Inflammatory macrophage (primary cell): ENCODE measurements at places on chromosomes 11 and 22.
A peak's percentile ranks its signal among the peaks of the same experiment; 100 is the strongest.

- DNase-seq = no peak
Observed at GRCh38 chr22:36317658-36318271, 64.8 kb downstream of the APOL1 start.

GRCh38 chr11:34354782-34355181 is 3.0 kb downstream of the ABTB2 start:
- no peak for DNase-seq

- DNase-seq = no peak
Observed at GRCh38 chr11:2432171-2432621, 12.1 kb downstream of the TRPM5 start.

DNA sequence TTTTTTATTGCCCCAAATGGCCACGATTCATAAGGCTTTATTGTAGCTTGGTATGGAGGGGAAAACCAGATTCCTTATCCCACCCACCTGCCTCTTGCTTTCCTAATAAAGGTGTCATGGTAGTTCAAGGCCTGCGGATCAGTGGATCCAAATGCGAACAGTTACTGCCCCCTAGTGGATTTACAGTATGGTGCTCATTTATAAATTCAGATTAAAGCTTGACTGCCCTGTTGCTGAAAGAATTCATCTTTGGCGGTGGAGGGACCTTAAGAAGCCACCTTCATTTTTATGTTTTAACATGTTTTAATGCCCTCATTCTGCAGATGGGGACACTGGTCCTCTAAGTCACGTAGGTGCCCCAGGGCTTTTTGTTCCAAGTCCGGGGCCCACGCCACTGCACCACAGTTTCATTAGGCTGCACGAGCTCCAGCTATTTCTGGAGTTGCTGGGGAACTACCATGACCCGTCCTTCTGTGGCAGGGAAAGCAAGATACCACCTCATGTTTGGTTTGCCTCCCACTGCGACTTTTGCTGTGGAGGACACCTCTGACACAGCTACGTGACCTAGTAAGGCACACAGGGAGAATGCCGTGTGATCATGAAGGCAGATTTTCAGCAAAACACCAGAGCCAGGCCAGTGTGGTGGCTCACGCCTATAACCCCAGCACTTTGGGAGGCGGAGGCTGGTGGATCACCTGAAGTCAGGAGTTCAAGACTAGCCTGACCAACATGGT is 15.6 kb upstream of the INCENP start:
- peak; percentile 73 for DNase-seq

DNA sequence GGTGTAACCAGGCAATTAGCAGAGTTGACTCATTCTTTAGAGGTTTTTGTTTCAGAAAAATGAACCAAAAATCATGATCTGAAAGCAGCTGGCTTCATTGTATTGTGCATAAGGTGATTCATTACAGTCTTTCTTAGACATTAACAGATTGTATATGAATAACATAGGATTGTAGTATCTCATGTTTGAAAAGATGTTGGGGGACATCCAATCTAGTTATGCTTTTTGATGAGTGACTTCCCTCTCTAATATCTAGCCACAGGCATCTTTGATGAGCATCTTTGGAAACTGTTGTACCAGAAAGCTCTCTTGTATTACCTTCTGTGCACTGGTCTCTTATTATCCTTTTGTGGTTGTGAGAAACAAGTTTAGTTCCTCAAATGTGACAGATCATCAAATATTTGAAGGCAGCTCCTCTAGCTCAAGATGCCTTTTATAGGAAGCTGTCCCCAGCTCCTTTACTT is 8.3 kb downstream of the GRK3 start:
- DNase-seq = peak; percentile 48

DNA sequence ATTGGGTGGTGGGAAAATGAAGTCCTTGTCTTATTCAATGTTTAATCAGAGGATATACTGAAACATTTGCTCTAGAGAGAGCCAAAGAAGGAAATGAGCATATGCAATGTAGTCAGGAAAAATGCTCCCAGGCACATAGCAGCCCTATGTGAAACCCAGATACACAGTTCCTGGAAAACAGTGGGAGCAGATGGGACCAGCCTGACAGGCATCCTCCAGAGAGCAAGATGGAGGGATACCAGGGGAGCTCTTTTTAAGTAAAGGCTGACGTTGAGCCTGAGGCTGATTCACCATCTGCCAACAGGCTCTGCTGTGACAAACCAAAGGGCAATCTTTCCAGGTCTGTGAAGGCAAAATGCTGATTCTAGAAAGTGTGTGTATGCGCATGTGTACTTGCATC is 559.4 kb upstream of the KIRREL3 start:
- no peak for DNase-seq

GRCh38 chr11:110031171-110031570 is 62.0 kb upstream of the ZC3H12C start:
- no peak for DNase-seq

- DNase-seq = no peak
Observed at GRCh38 chr11:67651976-67652781, 1.6 kb upstream of the ACY3 start.

- DNase-seq = no peak
Observed at GRCh38 chr11:81987829-81988472, 745.7 kb downstream of the FAM181B start.

- DNase-seq = no peak
Observed at GRCh38 chr11:130454491-130455252, 6.2 kb downstream of the ADAMTS15 start.

DNA sequence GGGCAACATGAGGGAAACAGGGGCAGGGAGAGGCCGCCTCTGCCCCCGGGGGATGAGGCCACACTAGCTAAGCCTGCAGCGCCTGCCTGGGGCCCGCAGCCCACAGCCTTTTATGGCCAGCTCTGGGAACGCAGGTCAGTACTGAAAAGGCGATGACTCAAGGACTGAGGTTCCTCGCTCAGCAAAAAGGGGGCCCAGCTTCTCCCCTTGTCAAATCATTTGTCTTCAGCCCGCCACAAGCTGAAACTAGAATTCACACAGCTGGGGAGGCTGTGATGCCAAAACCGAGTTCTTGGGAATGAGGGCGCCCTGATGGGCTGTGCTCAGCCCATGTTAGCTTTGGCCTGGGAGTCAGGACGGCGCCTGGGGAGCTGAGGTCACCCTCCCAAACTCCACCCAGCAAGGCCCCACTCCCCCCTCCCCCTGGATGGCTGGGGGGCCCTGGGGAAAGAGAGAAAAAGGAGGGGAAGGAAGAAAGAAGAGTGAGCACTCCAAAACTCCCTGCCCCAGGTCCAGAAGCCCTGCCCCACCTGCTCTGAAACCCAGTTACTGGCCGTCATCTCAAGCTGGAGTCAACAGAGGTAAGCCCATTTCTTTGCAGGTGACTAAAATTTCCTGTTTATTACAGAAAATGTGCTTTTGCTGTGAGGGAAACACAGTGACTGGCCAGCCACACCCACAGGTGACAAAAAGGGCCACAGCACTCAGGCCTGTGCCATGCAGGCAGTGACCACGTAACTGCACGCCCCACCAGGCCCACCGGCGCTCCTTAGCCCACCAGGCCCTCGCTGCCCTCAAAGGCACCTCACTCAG is 13.7 kb downstream of the EHD1 start:
- DNase-seq = peak; percentile 49

GRCh38 chr11:125979511-125979910 is 33.7 kb downstream of the VSIG10L2 start:
- no peak for DNase-seq

DNA sequence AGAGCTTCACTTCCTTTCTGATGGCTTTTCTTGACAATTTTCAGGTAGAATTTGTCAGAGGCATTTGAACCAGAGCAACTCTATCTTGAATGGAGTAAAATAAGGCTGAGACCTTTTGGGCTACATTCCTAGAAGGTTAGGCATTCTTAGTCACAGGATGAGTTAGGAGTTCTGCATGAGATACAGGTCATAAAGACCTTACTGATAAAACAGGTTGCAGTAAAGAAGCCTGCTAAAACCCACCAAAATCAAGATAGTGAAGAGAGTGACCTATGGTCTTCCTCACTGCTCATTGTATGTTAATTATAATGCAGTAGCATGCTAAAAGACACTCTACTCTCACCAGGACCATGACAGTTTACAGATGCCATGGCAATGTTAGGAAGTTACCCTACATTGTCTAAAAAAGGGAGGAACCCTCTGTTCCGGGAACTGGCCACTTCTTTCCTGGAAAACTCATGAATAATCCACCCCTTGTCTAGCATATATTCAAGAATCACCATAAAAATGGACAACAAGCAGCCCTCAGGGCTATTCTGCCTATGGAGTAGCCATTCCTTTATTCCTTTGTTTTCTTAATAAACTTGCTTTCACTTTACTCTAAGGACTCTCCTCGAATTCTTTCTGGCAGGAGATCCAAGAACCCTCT is 1519.7 kb upstream of the TENM4 start:
- no peak for DNase-seq

GRCh38 chr11:11944444-11944843 is 64.0 kb downstream of the DKK3 start:
- no peak for DNase-seq

DNA sequence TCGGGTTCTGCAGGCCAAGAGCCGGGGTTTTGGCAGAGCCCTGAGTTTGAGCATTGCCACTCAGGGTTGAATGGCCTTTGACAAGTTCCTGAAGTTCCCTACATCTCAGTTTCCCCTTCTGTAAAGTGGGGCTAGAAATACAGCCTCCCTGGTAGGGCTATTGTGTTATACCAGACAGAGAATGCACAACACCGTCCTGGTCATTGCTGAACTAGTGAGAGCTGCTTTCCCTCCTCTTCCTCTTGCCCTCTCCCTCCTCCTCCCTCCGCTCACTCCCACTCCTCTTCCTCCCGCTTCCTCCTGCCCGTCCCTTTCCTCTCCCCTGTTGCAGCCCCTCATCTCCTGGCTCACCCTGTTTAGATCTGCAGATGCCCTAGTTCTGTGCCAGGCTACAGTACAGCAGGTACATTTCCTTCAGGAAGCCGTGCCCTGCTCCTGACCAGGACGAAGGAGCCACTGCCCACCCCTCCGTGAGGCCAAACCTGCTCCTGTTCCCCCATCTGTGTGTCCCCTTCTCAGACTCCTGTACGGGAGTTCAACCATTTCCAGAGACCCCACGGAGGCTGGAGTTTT is 91.5 kb upstream of the SHANK2 start:
- no peak for DNase-seq

DNA sequence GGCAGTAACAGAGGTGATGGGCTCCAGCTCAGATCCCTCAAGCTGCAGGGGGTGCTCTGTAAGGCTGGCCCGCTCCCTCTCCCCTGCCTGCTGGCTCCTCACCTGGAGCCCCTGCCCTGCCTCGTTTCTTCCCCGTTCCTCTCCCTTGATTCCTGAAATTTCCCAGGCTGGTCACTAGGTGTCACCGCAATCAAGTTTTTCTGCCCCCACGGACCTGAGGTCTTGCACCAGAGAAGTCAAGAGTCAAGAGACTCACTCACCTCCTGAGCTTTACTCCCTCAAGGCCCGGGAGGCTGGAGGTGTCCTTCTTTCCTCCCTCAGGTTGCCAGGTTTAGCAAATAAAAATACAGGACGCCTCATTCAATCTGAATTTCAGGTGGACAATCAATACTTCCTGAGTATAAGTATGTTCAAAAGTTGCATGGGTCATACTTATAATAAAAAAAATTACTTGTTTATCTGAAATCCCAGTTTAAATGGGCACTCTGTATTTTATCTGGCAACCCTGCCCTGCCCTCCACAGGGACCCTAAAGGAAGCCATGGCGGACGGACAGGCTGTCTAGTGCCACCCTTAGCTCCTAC is 69.2 kb downstream of the SCUBE1 start:
- DNase-seq = peak; percentile 69

DNA sequence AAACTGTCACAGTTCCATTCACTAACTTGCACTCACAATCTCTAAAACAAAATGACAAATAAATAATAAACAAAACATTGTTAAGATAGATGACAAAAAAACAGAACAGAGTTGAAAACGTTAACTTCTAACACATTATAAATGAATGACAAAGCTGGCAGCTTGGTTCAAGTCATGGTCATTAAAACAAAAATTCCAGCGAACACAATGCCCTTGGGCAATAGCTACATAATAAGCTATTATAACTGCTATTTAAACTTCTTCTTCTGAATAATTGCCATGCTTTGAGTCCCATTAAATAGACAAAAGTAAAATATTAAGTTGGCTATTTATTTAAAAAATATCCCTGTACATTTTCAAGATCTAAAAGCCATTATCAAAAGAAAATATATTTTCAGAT is 54.7 kb downstream of the PICALM start:
- no peak for DNase-seq

DNA sequence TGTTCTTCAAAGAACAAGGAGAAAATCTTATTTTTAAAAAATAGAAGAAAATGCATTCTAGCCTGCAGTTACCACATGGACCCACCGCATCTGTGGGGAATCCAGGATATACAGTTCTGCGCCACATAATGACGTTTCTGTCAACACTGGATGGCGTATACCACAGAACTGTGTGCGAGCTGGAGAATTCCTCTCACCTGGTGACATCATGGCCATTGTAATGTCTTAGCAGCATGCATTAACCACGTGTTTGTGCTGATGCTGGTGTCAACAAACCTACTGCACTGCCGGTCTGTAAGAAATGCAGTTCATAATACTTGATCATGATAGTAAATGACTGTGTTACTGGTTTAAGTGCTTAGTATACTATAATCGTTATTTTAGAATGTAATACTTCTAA is 174.7 kb downstream of the TBC1D22A start:
- DNase-seq = no peak

DNA sequence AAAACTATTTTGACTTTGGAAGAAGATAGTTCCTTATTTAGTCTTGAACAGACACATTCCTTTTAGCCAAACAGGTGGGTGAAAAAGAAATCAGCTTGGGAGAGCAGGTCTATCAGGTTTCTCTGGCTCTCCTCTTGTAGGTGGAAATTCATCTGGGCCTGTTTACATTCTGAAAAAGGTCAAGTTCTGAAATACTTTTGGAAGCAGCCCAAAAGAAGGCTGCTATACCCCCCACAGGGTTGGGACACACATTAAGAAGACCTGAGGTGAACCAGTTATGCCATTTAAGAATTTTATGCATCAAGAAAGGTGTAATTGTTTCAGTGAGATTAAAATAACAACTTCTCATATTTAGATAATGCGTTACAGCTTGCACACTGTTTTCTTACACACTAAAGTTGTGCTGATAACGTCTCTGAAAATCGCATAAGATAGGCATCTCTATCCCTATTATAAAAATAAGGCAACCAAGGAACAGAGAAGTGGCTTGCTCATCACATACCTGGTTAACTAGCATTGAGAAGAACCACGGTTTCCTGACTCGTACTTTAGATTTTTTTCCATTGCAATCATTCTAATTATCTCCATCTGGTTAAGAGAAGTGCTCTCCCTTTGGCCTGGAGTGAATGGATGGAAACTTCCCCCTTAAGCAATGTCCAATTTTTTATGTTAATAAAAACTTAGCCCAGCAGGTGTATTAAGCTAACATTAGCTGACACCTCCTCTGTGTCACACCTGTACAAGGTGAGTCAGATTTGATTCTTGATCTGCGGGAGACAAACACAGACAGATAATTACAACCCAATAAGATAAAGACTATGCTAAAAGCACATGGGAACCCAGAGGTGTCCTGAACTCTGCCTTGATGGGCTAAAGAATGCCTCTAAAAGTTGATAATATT is 60.5 kb upstream of the UCP3 start:
- DNase-seq = no peak

DNA sequence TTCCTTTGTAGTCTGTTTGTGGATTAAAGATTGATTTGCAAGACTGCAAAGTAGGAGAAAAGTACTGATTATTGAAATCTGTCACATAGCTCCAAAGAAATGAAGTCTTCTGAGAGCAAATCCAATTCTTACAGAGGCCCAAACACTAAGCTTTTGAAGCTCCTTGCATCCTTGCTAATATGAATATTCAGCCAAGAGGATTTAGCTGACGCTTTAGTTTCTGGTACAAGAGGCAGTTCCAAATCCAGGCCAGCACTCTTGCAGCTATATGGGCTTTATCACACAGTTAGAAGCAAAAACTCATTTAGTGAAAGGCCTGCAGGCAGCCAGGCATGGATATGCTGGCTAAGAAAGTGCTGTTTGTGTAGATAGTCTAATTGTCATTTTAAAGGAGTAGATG is 12.7 kb downstream of the PAAF1 start:
- no peak for DNase-seq
